ENCODE measurements at places on chromosomes 12 and 14. TPM values are rescaled to one million over a fixed set of nuclear protein-coding genes. Genes with fewer than 3 reads are reported as not detected.
A peak's percentile ranks its signal among the peaks of the same experiment; 100 is the strongest.

DNA sequence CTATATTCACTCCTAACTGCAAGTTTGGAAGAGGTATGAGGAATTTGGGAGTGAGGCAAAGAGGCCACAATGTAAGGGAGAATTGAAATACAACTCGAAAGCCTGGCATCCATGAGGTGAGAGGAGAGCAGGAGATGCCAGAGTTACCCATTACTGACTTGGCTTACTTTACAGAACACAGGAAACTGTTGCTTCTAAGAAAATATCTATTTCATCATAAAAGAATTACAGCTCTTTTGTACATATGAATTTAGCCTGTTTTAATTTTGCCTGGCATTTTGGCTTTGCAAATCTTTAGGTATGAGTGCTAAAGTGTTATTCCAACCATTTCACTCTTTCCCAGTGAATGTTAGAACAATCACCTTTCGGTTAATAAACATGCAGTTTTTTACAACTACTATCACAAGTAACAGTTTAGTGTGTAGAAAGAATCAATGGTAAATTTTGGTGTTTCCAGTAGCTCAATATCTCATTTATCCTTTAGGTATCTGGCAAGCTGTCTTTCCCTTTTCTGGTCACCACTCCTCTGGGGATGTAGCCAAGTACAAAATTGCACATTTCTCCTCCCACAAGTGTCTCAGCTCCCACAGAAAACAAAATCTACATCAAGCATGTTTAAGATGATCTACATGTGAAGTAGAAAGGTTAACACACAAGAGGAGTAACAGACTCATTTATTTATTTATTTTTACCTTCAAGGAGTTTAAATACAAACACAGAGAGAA is 196.6 kb upstream of the DCN start:
- DNase-seq = no peak

GRCh38 chr12:1913377-1914113 is 4.9 kb downstream of the CACNA2D4 start:
- DNase-seq = no peak

DNA sequence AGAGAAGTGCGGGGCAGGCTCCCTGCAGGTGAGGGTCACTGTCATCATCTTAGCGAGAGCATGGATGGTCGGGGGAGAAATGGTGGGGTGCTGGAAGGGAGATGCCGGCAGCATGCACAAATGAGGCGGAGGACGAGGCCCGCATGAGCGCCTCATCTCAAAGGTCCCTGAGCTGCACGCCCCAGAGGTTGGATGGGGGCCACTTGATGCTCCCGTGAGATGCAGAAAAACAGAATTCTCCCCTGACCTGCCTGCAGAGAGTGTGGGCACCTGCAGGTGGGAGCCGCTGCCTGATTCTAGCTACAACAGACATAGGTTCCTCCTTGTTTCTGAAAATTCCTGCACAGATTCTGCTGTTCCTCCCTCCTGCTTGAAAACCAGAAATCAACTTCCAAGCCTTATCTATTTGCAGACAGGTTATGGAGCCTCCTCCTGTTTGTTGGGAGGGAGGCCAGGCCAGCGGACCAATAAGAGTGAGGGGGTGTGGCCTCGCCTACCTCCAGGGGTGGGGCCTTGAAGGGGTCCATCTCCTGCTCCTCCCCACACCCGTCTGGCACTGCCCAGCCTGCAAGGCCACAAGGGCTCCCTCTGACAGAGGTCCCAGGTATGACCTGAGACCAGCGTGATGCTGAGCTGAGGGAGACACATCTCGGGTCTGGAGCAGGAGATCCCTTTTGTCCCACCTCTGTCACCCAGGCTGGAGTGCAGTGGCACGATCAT is 67.2 kb downstream of the KDM2B start:
- peak; percentile 68 for DNase-seq

DNA sequence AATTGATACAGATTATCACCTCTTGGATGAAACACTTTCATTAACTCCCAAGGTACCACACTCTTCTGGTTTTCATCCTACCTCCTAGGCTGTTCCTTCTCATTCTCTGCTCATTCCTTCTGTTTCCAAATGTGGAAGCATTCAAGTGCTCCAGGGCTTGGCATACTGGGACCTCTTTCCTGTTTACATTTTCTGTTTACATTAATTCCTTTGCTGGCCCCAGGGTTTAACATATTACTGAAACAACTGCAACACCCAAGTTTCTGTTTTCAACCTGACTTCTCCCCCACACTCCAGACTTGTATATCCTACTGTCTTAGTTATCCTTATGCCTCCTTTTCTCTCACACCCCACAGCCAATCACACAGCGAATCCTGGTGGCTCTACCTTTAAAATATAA is 386.3 kb upstream of the GARIN6 start:
- DNase-seq = peak; percentile 65

GRCh38 chr12:11510671-11511070 is 115.3 kb upstream of the PRB2 start:
- DNase-seq = no peak

- no peak for DNase-seq
Observed at GRCh38 chr12:80966001-80966400, 28.3 kb upstream of the LIN7A start.

DNA sequence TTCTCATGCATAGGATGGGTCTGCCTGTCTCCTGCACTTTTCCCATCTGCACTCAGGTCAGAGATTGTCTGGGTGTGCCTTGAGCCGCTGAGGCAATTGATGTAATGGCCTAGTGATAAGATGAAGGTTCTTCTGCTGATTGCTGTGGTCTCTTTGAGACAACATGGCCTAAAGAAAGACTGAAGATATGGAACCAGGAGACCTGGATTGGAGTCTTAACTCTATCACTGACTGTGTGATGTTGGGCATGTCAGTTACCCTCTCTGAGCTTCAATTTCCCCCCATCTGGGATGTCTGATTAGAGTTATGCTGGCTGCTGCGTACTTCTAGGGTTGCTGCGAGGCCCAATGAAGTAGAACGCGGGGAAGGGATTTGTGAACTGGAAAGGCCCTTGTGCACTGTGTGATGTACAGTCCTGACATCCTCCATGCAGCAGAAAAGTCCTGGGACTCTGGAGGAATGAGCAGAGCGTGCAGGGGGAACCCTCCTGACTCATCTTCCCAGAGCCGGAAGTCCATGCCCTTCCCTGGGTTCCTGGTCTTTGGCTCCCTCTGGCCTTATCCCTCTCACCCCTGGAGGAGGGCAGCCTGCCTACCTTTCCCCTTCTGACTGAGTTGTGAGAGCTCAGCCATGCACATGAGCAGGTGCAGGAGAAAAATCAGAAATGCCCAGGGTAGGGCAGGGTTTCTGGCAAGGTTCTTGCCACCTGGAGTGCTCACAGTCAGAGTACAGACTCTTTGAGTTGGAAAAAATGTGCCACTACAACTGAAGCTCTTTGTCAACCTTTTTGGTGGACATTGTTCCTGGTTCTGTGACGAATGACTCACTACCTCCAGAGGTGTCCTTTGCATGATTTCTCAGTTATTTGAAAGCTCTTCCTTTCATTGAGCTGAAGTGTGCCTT is 21.1 kb downstream of the PLEKHD1 start:
- no peak for DNase-seq

DNA sequence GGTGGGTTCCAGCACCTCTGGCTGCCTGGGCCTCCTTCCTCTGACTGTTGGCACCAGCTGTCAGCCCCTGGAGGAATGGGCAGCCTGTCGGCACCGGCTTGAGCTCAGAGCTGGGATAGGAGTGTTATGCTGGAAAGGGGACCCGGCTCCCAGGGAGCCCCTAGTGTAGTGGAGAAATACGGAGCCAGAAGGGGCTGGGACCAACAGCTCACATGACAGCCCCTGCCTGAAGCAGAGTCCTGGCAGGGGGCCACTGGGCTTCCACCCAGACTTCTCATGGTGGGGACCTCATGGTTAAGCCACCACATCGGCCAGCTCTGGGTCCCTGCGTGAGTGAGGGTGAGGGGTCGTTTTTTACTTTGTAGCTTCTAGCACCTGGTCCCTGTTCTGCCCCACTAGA is 174.5 kb downstream of the TSPAN9 start:
- no peak for DNase-seq

Gene PSMC6
- 132 TPM for total RNA-seq

Gene LRRC10
- total RNA-seq = not detected

Gene PRKD1
- 10.7 TPM for total RNA-seq

Gene SERPINA3
- 196 TPM for total RNA-seq
